ENCODE measurements at places on chromosomes 16 and 17.

- no peak for DNase-seq
Observed at GRCh38 chr17:49597928-49598655, 22.4 kb downstream of the NXPH3 start.

DNA sequence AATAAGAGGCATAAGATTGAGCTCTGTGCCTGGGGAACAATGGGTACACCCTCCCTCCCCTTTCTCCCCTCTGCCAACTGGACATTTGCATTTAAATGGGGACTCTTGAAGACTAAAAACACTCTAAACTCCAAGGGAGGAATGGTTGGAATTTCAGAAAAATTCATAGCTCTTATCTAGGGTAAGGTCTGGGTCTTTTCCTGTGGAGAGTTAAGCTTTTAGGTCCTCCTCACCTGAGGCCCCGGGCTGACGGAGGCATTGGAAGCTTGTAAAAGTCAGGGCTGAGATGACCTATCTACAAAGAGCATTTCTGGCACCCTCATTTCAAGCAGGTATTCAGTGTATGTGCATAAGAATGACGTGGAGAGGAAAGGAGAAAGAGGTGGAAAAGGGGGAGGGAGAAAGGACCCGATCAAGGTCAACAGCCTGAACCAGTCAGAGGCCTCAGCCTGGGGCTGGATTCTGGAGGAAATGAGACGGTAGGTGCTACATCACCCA, 78.0 kb downstream of the RAP1GAP2 start:
- DNase-seq = no peak

GRCh38 chr16:86231321-86231995, 278.9 kb upstream of the FOXF1 start:
- DNase-seq = no peak

DNA sequence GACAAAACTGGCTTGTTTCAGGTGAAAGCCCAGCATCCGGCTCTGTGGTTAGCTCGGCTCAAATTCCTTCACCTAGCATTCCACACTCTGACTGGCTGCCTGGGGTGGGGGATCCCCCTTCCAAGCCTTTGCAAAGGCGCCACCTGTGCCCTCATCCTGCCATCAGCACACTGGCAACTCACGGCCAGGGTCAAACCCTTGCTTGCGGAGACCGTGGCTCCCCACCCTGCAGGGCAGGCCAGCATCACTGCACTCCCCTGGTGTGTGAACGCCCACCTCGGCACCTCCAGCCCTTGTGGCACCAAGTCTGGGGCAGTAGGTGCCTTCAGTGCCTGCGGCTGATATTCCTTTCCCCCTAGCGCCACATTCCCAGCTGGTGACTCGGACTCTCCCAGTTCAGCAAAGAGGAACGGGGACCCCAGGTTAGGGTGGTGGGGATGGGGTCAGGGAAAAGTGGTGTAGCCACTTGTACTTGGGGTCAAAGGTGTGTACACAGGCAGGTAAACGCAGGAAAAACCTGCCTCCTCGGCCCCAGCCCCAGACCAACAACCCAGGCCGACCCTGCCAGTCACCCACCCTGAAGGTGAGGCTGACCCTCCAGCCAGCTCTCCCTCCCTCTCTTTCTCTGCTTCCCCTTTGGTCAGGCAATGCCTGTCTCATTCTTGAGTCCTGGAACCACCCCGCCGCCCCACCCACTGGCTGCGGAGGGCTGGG, 1.1 kb downstream of the FLII start:
- peak; percentile 74 for DNase-seq

- peak; percentile 78 for DNase-seq
Observed at GRCh38 chr16:72073560-72074230, 10.7 kb downstream of the HPR start.

GRCh38 chr17:73335591-73336407, 24.0 kb upstream of the CDC42EP4 start:
- no peak for DNase-seq

DNA sequence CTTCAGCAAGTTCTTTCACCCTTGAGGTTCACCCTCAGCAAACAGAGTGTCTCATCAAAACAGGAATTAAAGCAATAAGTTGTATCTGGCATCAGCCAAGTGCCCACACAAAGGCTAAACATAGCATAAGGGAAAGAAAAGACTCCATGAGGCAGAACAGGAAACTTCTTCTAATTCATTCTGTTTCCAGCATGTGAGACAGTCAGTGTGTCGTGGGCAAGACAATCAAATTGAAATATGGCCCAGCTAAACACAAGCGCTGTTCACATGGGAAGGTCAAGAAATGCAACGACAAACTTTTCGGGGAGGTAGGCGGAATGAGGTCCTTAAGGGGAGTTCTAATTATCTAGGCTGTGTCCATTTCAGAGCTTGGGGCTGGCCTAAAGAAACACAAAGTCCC, 393.4 kb downstream of the HAPSTR1 start:
- no peak for DNase-seq

DNA sequence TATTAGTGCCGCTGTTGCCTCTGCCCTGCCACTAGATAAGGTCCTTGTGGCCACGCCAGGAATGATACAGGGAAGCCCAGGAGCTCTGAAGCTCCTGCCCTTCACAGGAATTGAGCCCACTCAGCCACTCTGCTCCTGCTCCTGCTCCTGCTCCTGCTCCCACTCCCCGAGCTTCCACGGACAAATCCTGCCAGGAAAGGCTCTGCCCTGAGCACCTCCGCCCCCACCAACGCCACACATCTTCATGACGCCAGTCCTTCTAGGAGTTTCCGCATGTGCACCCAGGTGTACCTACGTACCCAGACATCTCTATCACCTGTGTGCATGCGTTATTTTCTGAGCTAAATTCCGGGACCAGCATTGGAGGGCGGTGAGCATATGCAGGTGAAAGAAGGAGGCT, 369.1 kb downstream of the C16orf95 start:
- DNase-seq = no peak

GRCh38 chr17:36673637-36674277, 72.4 kb downstream of the MRM1 start:
- DNase-seq = no peak

DNA sequence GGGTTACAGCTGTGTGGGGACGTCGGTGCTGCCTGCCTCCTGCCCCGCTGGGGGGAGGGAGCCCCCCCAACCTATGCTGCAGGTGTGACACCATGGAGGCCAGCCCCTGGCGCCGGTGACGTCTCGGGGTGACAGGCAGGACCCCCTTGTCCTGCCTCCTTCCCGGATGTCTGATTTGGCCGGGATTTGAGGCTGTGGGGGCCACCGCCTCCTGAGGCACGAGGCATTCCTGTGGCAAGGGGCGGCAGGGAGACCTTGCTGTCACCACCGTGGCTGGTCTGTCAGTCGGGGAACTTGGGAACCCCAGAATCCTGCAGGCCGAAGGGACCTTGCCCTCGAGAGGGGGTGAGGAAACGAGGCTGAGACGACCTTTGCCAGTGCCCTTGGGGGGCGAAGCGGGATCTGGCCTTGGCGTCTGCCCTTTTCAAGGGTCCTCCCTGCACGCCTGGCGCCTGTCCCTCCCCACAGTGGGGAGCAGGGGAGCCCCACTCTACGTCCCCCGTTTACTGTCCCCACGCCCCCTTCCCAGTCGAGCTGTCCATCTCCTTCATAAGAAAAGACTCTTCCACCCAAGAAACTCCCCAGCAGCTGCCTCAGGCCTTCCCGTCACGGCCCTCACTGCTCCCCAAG, 74.4 kb downstream of the METRNL start:
- peak; percentile 50 for DNase-seq

DNA sequence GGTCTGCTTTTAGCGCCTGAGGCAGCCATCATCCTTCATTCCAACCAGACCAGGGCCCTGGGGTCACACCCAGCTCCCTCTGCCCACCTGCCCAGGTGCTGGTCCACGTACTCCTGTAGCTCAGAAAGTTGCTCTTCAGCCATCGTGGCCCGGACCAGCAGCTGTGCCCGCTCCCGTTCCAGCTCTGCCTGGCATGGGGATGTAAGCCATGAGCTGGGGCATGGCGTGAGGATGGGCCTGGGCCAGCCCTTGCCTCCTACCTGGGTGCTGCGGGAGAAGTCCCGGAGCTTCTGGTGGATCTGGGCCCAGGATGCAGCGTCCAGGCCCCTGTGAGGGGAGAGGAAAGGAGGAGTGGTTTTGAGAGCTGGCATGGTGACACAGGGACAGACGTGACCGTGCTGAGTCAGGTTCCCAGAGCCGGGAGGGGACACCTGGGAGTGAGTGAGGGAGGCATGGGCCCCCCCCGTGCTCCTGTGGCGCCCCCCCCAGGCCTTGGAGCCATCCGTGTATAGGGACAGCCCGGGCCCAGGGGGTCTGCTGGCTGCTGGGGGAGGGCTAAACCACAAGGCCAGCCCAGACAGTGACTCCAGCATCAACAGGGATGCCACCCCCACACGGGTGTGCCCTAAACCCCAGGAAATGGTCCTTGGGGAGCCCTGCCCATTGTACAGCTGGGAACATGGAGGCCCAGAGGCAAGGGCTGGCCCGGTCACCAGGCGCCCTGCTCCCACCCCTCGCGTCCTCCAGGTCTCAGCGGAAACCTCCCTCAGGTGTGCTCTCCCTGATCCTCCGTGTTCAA, 2.1 kb downstream of the ANTKMT start:
- DNase-seq = no peak

DNA sequence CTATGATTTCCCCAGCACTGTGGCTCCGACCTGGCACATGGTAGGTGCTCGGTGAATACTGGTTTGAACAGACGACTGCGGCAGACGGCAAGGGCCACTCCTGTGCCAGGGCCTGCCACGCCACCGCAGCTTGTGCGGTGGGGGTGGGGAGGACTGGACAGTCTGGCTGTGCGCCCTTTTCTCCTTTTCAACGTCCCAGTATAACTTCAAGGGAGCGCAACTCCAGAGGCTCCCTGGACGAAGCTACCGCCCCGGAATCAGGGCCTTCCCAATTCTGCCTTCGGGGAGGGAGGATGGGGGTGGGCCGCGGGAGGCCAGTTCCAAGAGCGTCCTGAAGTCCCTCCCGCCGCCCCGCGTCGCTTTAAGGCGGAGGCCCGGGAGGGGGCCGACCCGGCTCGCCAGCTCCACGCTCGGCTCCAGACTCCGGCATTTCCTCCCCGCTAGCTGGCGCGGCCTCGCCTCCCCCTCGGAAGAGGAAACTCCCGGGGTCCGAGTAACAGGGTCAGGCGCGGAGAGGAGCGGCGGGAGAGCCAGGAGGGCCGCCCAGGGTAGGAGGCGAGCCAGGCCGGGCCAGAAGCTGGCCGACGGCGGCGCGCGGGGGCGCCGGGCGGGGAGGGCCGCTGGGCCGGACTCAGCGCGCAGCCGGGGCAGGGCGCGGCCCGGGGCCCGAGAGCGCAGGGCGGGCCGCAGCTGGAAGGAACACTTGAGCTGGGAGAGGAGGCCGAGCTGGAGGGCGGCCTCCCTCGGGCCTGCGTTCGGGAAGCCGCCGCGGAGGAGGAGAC, at the start of gene ITPRIPL2:
Gene ITPRIPL2, plus strand, starts transcription at position 388 of the 782 bp plus-strand sequence. CDS start 498 bp downstream, outside the sequence.
- peak; percentile 90 for DNase-seq

DNA sequence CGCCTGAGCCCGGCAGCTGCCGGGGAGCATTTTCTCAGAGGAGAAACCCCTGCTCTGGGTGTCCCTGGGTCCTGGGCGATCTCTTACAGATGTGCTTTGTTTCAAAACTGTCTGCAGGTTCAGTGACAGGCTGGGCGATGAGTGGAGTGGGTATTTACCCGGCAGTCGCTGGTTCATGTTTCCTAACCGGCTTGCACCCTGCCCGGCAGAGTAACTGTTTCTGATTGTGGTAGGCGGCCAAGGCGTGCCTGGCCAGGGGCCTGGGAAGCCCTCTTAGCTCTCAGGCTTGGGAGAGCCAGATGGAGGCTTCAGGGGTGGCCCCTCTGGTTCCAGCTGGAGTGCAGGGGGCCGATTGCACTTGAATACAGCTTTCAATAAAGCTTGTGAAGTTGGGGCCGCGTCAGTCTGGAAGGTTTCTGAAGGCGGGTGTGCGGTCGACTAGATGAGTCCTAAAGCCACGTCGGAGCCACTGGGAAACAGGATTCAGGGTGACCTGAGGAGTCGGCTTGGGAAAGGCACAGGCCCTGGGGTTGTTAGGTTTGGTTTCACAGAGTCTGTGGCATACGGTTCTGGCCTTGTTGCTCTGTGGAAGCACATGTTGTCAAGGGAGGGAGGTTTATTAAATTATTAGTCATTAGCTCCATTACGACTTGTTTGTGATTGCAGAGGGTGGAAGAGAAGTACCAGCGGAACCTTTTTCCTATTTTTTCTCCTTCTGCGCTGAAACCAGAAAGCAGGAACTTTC, 1.4 kb downstream of the BAIAP2 start:
- DNase-seq = no peak

DNA sequence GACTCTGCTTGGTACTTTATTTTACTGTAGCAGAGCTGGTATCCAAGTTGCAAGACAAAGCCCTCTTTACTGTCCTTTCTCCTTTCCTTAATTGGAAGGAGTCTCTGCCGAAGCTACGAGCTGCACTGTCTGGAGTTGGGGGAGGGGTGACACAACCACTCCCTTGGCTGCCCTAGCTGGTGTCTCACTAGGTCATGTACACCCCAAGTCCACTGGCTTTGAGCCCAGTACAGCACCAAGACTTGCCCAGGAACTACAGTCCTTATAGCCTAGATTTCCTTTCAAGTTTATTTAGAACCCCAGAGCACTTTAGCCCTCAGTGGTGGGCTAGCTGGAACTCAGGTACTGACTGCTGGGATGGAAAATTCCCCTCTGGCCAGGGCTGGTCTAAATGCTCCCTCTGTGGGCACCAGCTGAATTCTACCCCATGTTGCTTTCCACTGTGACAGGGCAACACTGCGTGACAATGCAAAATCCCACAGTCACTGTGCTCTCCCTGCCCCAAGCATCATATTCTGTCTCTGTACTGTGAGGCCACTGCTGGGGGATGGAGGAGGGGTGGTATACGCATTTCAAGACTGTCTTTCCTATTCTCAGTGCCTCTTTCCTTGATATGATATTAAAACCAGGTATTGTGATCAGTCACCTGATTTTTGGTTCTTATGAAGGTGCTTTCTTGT, 18.4 kb downstream of the EFCAB5 start:
- no peak for DNase-seq

DNA sequence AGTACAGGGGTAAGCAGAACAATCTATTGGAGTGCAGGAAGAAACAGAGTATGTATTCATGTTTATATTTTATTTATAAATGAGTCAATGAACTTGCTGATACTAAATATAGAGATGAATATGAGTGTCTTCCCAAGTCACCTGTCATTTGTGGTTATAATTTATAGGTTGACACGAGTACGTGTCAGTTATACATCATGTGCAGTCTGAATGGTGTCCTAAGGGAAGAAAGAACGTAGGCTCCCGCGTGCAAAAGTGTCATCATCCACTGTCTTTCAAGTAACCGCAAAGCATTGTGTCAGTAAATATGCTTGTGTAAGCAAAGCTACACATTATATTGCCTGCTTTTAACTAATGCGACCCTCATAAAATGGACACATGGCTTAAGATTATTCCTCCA, 786.1 kb downstream of the KCNJ2 start:
- no peak for DNase-seq
